ENCODE measurements at places on chromosomes 12 and 14.

DNA sequence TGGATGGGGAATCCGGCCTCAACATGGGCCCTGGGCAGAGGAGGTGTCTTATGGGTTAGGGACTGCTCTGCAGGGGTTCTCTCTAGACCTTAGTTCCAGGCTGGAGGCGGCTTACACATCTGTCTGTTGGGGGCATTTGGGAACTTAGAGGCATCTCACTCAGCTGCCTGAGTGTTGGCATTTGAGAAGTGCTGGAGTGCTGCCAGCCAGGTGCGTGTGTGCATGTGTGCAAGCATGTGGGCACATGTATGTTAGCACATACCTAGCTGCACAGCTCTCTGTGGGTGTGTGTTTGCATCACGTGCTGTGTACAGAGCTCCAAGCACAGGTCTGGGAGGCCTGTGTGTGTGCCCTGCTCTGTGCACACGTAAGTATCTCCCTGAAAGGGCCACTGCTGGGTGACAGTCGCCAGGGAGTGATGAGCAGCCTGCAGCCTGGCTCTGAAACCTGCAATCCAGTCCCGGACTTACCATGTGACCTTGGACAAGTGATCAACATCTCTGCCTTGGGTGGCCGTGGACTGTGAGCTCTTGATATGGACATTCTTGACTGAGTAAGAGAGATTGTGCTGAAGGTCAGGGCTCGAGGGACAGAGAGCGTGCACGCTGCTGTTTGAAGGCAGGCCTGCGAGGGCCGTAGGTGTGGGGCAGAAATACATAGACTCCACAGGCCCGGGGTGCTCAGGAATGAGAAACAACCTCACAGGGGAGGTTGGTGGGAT lies 5.2 kb downstream of the LRTM2 start:
- DNase-seq = no peak

DNA sequence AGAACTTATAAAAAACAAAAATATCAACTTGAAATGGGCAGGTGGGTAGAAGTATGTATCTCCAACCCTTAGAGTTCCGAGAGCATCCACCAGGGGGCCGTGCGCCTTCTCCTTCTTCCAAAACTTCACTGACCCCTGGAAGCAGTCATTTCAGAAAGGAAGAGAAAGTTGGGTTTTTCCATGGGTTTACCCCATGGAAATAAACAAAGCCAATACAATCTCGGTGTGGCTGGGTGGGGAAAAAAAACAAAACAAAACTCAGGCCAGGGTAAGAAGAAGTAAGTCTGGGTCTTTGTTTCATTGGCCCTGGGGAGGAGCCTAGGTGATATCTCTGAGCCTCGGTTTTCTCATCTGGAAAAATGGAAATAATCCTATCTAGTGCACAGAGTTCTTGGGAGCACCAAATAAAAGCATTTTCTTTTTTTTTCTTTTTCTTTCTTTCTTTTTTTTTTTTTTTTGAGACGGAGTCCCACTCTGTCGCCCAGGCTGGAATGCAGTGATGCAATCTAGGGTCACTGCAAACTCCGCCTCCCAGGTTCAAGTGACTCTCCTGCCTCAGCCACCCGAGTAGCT lies 33.6 kb upstream of the HNF1A start:
- peak; percentile 66 for DNase-seq

DNA sequence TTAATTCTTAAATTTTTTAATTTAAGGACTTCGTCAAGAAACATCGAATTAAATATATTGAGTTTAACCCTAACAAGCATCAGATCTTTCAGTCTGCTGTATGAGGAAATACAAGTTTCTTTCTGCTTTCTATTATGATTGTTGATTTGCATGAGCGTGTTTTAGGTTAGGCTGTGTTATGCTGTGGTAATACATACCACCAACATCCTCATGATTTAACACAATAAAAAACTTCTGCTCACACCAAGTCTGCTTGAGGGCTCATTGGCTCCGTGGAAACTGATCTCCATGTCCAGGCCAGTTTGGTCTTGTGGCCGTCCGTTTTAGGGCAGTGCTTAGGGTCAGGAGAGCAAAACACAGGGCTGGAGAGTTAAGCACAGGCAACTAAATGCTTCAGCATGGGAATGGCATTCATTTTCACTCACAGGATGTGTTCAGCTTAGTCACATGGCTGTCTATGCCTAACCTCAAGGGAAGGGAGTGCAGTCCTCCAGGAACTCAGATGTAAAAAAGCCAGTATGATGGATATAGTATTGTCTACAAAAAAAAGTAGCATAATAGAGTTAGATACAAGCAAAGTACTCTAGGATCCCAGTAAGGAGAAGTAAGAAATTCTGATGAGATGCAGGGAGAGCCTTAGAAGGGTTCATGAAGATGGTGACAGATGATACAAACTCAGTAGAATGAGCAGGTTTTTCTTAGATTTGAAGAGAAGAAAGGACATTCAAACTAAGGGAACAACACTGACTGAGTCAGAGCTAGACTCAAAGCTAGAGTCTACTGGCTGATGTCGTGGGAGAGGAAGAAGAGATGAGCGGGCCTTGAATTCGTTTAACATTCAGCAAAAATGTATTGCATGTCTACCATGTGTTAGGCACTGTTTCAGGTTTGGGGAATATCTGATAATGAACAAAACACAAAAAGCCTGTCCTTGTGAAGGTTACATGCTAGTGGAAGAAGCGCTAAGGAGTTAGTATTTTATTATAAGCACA lies 16.3 kb downstream of the MARK3 start:
- no peak for DNase-seq

DNA sequence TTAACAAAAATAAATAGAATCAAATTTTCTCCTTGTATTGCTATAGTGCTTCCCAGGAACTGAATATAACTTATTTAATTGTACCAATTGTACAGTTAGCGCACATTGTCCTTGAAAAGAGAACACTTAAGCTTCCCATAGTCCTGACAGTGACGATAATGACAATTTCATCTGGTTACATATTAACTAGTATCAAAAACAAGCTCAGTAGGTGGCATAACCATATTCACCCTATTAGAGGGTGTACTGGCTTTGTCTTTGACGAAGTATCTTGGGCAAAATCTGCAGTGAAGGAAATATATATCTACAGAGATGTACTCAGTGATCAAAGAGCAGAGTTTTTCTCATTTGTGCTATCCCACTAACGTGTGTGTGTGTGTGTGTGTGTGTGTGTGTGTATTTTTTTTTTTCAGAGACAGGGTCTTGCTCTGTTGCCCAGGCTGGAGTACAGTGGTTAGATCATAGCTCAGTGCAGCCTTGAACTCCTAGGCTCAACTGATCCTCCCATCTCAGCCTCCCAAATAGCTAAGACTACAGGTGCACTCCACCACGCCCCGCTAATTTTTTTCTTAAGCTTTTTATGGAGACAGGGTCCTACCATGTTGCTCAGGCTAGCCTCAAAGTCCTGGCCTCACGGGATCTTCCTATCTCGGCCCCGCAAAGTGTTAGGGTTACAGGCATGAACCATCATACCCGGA lies 4.9 kb upstream of the A2M start:
- DNase-seq = no peak

DNA sequence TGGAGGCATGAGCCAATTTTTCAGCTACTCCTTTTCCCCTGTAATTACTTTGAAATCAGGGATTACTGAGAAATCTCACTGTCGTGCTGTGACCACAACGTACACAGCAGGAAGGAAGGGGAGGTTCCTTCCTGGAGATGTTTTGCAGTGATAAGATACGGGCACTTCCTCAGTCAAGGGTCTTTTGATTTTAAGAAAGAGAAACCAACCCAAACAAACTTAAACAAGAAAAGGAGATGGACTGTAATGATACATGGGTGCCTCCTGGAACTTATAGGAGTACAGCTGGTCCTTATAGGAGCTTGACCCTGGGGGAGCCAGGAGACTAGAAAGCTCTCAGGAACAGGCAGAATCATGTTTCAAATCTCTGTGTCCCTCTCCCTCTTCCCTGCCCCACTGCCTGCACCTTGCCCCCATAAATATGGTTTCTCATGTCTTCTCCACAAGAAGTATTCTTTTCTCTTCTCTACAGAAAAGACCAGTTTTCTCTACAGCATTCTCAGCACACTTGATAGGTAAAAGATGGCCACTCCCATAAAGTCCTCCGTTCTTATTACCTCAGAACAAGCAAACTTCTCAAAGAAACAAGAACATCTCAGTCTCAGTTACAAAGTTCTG lies 281.1 kb upstream of the AMIGO2 start:
- DNase-seq = no peak

GRCh38 chr14:102736956-102737355 lies 40.3 kb upstream of the TRAF3 start:
- DNase-seq = no peak

DNA sequence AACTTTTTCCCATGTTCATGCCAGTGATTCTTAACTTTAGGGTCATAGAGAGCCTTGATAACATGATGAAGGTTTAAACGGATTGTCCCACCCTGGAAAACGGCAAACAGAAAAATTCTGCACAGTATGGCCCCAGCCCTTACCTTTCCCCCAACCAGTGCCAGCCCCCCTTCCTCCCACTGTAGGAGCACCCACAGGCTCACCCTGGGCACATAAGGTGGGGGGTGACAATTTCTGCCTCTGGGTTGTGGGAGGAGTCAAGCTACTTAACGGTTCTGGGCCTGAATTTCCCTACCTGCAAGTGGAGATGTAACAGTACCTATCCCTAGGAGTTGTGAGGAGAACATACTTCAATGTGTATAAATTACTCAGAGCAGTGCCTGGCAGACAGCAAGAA lies 18.0 kb downstream of the XRCC3 start:
- no peak for DNase-seq

DNA sequence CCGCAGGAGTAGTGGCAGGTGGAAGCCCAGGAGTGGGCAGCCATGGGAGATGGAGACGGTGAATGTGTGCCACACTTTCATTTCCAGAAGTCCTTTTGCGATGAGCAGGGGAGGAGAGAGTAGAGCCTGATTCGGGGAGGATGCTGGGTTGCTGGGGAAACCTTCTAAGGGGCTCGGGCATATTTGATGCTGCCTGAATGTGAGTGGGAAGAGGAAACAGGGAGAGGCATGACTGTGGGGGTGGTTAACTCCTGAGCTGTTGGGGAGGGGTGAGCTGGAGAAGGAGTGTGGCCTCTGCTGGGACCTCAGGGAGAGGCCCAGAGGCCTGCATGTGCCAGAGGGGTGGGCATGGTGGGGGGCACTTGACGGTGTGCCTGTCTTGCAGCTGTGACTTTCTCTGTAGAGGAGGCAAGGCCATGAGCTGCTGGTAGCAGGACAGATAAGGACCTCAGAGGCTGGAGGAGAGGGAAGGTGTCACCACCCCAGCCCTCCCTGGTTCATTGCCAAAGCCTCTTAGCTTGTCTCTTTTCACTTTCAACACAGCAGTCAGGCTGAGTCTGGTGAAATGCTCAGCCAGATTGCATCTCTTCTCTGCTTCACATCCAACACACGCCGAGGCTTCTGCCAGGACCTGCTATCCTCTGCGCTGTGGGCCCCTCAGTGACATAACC lies 11.4 kb downstream of the GLT1D1 start:
- DNase-seq = no peak

- DNase-seq = no peak
These were observed 30.8 kb downstream of the CAND1 start for GRCh38 chr12:67299926-67300325.

DNA sequence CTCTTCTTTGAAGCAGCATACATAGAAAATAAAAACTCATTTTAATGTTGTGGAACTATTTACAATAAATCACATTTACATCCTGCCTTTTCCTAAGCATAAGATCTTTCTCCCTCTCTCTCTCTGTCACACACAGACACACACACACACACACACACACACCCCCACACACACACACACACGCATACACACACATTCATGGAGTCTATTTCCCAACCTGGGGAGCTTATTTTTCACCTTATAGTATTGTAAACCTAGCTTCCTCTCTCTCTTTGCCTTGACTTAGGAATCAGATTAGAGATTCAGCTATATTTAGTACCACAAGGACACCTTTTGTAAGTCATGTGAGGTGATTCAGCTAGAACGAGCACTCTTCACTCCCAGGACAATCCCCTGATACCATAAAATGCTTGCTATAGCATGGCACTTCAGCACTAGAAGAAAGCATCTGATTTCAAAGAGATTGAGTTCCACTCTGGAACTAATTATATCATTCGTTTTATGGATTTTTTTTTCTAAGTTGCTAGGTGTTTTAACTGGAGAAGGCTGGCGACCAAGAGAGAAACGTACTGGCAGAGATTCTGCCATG lies 23.6 kb downstream of the TMEM30B start:
- no peak for DNase-seq

DNA sequence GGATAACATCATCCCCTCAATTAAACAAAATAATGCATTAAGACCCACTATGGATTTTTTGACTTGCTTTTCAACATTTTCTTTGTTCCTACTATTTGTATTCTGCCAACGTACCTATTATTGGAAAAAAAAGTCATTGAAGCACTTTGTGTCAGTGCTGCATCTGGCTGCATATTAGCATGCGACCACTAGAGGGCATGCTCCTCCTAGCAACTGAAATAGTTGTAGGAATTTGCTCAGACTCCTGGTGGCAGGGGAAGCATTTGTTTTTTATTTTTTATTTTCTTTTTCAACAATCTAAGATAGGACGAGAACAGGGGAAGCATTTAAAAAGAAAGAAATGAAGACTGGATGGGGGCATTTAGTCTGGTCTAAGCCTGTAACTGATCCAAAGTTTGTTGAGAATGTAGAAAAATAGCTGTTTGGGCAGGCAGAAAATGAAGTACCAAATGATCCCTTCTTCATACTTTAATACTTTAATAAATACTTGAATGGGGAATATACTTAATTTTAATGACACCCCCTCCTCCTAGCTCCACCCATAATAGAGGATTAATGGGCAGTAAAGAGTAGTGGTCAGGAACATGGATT lies 14.5 kb upstream of the CLEC4A start:
- peak; percentile 55 for DNase-seq

DNA sequence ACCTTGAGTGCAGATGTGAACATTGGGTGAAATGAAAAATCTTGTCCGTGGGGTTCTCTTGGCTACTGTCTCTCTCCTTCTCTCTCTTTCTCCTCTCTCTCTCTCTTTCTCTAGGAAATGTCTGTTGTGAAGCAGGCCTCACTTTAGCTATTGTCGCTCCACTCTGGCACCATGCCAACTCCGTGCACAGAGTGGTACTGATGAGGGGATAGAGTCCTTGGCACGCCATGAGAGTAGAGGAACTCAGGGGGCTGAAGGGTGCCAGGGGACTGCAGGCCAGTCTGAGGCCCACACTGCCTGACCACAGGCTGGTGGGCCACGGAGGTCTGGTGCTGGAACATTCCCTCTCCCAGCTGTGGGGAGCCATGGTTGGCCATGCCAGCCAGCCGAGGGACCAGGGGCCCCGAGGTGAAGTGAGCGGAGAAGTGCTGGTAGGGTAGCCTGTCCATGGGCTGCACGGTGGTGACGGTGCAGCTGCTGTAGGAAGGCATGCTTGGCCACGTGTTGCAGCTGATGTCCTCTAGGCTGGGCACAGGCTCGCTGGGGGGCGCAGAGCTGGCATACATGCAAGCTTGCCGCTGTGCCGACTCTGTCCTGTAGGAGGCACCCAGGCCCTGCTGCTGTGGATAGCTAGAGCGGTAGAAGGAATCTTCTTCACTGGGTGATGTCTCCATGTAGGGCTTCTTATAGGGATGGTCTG lies 50.4 kb downstream of the TBX5 start:
- DNase-seq = no peak
